Femur (tissue), 1 donor: ENCODE measurements at places on chromosomes 7 and 10.

- no peak for DNase-seq
Measured at GRCh38 chr7:147664541-147664940, 926.0 kb upstream of the C7orf33 start.

DNA sequence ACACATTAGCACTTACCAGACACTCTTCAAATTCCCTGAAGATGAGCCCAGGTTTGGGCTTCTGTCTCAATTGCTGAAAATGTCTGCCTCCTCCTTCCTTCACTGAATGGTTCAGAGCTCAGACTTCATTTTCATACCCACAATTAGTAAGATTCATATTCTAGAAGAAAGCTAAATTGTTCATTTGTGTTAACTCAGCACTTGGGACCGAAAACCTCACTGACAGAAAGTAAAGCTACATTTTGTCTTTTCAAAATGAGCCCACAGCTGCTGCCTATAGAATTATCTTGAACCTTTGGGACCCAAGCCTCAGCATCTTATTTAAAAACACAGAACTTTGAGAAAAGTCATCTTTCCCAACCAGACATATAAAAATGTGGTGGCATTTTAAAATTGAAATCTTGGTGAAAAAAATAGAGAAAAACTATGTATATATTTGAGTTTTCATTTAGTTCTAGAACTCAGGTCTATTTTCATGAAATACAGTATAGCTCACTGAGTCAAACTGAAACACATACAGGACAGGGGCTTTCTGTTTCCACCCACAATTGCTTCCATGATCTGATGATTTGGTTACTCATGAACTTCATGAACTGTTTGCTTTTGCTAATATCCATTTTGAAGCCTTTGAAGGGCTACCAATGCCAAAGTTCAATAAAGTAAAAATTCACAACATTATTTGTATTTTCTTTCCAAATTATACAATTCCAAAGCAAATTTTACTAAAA lies 119.1 kb upstream of the PFKP start:
- no peak for DNase-seq

GRCh38 chr7:121081327-121081936 lies 92.9 kb downstream of the CPED1 start:
- no peak for DNase-seq

GRCh38 chr7:43248961-43249822 lies 136.7 kb downstream of the HECW1 start:
- DNase-seq = no peak

DNA sequence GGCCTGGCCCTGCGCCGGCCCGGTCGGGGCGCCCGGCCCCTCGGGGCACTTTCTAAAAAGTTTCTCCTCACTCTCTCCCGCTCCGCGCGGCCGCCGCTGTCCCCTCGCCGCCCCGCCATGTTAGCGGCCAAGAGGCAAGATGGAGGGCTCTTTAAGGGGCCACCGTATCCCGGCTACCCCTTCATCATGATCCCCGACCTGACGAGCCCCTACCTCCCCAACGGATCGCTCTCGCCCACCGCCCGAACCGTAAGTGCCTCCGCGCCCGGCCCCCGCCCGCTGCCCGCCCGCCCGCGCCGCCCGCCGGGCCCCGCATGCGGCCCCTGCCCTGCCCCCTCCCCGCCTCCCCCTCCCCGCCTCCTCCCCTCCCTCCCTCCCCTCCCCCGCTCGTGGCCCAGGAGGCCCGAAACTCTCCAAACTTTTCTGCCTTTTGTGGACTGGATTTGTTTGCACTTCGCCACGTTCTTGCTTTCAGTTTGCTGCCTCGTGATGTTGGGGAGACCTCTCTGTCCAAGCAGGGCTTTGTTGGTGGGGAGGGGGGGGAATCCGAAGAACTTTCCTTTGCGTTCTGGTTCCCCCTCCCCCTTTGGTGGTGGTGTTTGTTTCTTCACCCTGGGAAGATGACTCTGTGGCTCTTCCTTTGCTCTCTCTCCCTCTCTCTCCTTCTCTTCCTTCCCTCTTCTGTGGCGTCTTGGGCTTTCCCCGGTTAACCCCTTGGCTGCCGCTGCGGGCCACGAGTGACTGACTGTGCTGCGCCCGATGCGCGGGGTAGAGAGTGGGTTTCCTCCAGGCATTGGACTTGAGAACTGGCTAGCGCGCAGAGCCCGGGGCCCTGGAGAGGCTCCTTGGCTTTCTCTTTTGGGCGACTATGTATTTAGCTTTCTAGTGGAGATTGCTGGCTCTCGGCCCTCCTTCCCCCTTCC lies 1.6 kb downstream of the TCF7L2 start:
- peak; percentile 83 for DNase-seq

GRCh38 chr7:157694376-157694665 lies 357.5 kb downstream of the DNAJB6 start:
- DNase-seq = no peak
